ENCODE measurements at places on chromosomes 2 and 18. TPM values are rescaled to one million over a fixed set of nuclear protein-coding genes. Genes with fewer than 3 reads are reported as not detected.

The NDUFV2 gene
- 521 TPM for total RNA-seq

The ACMSD gene
- total RNA-seq = not detected

The IL1B gene
- 0.30 TPM for total RNA-seq

The NT5C1B gene
- not detected for total RNA-seq

The COA5 gene
- 26.8 TPM for total RNA-seq

The OR6B2 gene
- total RNA-seq = not detected

The UGT1A4 gene
- not detected for total RNA-seq

The REEP1 gene
- total RNA-seq = 21.5 TPM

The POTEF gene
- not detected for total RNA-seq

The CHRNA1 gene
- total RNA-seq = not detected

The ZNF892 gene
- 2.9 TPM for total RNA-seq

The ITPRIPL1 gene
- total RNA-seq = 1.0 TPM

The ACAA2 gene
- 443 TPM for total RNA-seq

The CFC1 gene
- total RNA-seq = not detected

DNA sequence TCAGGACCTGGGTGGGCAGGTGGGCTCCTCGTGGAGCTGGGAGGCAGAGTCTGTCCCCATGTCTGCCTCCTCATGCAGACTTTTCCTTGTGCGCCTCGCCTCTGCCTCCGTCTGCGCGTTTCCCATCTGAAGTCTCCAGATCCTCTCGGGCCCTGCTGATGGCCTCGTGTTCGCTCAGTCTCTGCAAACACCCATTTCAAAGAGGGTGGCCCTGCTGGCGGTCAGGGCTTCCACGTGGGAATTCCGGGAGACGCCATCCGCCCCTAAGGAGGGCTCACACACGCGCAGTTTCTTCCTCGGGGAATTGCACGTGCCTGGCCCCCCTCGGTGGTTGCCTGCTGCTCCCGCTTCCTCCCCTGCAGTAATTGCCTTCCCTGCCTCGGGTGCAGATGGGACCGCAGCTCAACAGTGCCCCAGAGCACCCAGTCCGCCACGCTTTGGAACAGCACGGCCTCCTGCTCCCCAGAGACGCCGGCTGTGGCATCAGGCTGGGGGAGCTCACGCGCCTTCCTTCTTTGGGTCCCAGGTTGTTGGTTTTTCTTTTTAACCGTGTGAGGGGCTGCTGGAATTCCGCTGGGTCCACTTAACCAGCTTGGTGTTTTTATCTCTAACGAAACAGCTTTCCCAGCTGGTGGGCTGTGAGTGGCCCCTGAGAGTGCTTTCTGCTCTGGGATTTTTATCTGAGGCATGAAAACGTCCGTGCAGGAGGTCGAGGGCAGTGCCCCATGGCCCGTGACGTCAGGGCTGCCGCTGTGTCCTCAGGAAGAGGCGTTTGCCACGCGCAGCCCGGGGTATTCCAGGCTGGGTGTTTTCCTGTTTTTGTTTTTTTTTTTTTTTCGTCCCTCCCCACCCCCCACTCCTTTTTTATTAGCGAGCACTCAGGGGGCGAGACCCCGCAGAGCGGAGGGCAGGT, 16.1 kb downstream of the NFATC1 start:
- peak; percentile 44 for DNase-seq

DNA sequence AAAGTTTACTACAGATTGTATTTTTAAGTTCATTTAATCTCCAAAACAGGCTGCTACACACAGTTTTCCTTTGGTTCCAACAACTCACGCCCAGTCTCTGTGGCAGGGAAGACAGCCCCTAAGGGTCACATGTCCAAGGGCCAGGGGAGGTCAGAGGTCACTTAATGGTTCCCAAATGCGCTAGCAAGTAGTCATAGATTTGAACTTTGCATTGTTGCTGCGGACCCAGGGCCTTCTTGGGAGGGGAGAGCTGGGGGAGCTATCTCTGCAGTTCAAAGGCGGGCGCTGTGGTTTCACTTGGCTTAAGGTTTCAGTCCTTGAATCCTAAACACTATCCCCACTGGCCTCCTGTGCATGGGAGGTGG, 74.8 kb upstream of the ZNF532 start:
- no peak for DNase-seq

- no peak for DNase-seq
Observed at GRCh38 chr2:113148606-113149552, 21.5 kb downstream of the IL1RN start.

- DNase-seq = no peak
Observed at GRCh38 chr2:158184556-158185343, 83.1 kb downstream of the UPP2 start.

GRCh38 chr2:11430729-11431128, 35.2 kb downstream of the E2F6 start:
- DNase-seq = no peak

- DNase-seq = no peak
Observed at GRCh38 chr2:108988796-108989713, at the start of gene EDAR. EDAR (minus strand) TSS chr2:108989220; CDS start chr2:108931014, 58,206 bp downstream.

- DNase-seq = no peak
Observed at GRCh38 chr18:28767727-28768211, 590.8 kb upstream of the CDH2 start.

GRCh38 chr2:40760071-40760666, 308.3 kb upstream of the SLC8A1 start:
- no peak for DNase-seq

GRCh38 chr2:100983201-100983600, 18.9 kb upstream of the RPL31 start:
- DNase-seq = no peak

GRCh38 chr2:75140288-75140687, 59.0 kb downstream of the TACR1 start:
- no peak for DNase-seq

DNA sequence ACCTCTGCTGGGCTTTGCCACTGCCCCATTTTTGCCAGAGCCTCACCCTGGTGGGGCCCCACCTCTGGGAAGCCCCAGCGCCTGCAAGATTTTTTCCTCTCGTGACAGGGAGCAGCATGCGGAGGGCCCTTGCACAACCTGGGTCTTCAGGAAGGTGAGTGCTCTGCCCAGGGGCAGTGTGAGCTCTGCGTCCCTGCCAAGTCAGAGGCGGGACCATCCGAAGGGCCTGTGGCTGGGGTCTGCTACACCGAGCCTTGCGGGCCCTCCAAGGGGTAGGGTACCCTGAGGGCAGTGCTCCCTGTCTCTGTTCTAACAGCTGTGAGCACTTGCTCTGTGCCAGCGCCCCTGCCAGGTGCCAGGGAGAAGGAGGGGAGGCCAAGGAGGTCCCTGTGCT, 5.8 kb upstream of the ODC1 start:
- DNase-seq = no peak

DNA sequence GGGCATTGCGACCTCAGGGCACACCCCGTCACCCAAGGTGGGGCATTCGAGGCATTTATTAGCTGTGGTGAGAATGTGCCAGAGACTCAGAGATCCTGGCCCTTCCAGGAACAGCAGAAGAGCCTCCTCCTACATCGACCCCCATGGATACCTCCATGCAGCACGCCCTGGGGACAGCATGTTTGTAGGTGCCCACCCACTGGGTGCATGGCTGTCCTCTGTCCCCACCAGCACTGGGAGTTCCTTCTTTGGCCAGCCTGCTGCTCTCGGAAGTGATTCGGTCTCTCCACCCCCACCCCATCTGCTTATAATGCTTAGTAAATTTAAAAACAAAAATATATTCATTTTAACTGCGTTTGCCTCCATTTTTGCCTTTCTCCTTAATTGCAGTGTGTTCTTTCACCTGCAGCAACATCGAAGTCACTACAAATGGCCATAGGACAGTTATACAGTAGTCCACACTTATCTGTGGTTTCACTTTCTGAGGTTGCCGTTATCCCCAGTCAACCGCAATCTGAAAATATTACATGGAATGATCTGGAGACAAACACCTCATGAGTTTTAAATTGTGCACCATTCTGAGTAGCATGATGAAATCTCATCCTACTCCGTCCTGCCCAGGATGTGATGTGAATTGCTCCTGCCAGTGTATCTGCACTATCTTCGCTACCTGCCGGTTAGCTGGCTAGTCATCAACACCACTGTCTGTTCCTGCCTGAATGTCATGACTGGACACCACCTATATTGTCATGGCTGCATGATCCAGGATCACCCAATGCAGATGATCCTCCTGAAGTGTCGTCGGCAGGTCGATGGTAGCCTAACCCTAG, 29.6 kb upstream of the ZCCHC2 start:
- no peak for DNase-seq

GRCh38 chr2:168327328-168327727, 79.9 kb upstream of the STK39 start:
- no peak for DNase-seq

GRCh38 chr2:96195410-96196066, 13.1 kb downstream of the STARD7 start:
- DNase-seq = no peak

- no peak for DNase-seq
Observed at GRCh38 chr2:240946046-240946445, 39.9 kb downstream of the CROCC2 start.

DNA sequence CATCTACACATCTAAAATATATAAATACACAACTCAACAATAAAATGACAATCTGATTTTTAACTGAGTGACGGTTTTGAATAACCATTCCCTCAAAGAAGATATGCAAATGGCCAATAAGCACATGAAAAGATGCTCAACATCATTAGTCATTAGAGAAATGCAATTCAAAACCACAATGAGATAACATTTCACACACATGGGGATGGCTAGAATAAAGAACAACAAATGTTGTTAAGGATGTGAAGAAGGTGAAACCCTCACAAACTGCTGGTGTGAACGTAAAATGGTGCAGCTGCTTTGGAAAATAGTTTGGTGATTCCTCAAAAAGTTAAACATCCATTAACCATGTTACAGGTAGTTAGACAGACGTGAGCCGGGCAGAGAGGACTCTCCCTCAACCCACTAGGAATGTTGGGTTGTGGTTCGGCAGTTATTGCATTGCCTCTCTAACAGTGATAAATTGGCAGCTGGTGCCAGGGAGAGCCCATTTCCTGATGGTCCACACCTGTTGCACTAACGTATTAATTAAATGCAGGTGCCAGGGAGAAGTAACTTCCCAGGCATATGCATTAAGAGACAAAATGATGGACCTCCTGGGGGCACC, 22.3 kb upstream of the DUSP2 start:
- DNase-seq = no peak

- DNase-seq = peak; percentile 85
Observed at GRCh38 chr2:126658905-126659561, 3.1 kb downstream of the GYPC start.

- no peak for DNase-seq
Observed at GRCh38 chr2:46273919-46274318, 23.3 kb upstream of the EPAS1 start.

GRCh38 chr2:98928242-98928641, 7.8 kb downstream of the CRACDL start:
- no peak for DNase-seq

GRCh38 chr2:176130957-176131847, 1.7 kb downstream of the HOXD8 start:
- no peak for DNase-seq

GRCh38 chr2:176328149-176328548, 58.9 kb downstream of the MTX2 start:
- DNase-seq = no peak

DNA sequence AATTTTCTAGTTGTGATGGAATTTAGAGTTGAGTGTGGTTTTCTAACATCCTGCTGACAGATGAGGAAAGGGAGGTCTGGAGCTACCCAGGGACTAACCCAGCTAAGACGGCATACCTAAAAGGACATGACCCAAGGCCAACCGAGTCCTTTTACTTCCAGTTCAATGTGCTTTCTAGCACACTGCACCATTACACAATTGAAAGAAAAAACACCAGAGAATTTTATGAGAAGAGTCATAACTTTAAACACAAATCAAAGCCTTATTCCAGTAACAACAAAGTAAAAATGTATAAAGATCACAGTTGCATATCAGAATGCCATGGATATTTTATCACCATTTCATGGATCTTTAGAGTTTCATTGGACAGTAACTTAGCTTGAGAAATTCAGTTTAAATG, 480.3 kb downstream of the MEIS1 start:
- DNase-seq = no peak

- no peak for DNase-seq
Observed at GRCh38 chr2:45640576-45640975, 10.9 kb upstream of the PRKCE start.

GRCh38 chr18:23528580-23529472, 25.5 kb downstream of the RMC1 start:
- DNase-seq = peak; percentile 74
